ENCODE measurements at places on chromosomes 7 and 10. TPM values are rescaled to one million over a fixed set of nuclear protein-coding genes. Genes with fewer than 3 reads are reported as not detected.
A peak's percentile ranks its signal among the peaks of the same experiment; 100 is the strongest.

The ZNF438 gene
- total RNA-seq = 9.6 TPM

The CYP3A4 gene
- not detected for total RNA-seq

- no peak for DNase-seq
These were observed 25.3 kb downstream of the DENND11 start for GRCh38 chr7:141676618-141677017.

The TET1 gene
- total RNA-seq = 2.4 TPM

The GDF10 gene
- 0.11 TPM for total RNA-seq

GRCh38 chr10:115972426-115972825 is 300.6 kb downstream of the GFRA1 start:
- DNase-seq = no peak

The MMD2 gene
- total RNA-seq = not detected

DNA sequence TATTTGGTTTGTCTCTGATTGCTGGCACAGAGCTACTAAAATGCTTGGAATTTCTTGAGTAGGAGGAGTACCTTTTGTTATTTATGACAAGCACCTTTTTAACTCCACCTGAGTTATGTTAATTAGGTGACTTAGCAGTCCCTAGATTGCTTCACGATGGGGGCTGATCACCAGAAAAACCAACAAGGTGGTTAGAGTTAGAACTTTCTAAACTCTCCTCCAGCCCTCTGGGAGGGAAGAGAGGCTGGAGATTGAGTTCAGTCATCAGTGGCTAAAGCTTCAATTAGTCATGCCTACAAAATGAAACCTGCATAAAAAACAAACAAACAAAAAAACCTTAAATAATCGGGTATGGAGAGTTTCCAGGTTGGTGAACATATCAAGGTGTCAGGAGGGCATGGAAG is 23.6 kb upstream of the ING3 start:
- no peak for DNase-seq

DNA sequence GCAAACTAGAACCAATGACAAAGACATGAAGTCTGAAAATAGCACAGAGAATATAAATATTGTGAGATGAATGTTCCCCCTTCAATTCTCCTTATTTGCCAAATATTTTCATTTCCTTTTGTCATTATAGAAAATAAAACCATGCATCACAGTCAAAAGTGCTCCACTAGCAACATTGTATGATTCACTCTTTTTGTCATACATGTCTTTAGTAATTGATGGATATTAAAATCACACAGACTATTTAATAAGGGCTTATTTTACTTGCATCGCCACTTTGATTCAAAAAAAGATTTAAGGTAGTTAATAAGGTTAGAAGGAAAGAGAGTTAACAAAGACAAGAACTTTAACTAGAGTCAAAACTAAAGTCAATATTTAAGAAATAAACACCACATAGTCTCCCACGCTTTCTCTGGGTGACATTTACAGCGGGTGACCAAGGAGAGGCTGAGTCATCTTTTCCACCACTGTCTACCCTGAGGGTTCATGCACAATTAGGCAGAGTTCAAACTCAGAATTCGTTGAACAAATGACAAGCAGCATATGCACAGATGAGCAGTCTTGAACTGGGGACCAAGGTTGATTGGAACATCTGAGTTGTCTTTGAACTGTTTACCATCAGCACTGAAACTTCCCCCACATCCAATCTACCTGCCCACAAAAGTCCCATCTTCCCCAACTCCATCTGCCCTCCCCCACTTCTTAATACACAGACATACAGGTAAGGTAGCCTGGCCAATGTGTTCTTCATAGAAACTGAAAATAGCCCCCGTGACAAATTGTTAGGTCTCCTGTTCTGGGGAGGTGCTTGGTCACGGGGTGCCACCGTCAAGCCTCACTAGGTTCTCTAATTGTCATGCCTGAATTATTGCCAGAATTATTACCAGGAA is 42.5 kb downstream of the C7orf25 start:
- no peak for DNase-seq

- peak; percentile 13 for DNase-seq
These were observed 456.2 kb downstream of the REEP3 start for GRCh38 chr10:63977329-63977923.

DNA sequence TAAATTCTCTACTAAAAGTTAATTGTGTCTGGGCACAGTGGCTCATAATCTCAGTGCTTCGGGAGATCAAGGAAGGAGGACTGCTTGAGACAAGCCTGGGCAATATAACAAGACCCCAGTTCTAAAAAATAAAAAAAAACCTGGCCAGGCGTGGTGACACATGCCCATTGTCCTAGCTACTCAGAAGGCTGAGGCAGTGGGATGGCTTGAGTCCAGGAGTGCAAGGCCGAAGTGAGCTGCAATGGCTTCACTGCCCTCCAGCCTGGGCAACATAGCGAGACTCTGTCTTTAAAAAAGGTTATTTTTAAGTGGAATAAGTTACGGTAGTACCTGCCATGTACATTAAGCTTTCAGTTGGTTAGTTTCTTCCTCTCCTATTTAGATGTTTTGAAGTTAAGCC is 28.9 kb downstream of the CDK14 start:
- no peak for DNase-seq

The FAM241B gene
- total RNA-seq = 3.4 TPM

The PPIF gene
- 163 TPM for total RNA-seq

DNA sequence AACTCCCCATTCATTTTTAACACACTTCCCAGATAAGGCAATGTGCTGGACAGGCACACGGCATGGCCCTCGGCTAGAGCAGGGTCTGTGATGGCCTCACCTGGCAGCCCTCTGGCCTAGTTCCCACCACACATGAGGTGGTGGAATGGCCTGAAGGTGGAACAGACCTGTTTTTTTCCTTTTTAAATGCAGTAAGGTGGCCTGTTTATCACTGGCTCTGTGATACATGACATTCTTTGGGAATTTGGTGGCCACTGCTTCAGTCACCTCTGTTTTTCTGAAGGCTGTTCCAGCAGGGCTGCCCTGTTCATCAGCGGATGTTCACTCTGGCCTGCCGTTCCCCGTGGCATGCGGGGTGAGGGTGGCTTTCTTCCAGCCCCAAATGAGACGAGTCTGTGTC is 36.6 kb downstream of the SHH start:
- no peak for DNase-seq

DNA sequence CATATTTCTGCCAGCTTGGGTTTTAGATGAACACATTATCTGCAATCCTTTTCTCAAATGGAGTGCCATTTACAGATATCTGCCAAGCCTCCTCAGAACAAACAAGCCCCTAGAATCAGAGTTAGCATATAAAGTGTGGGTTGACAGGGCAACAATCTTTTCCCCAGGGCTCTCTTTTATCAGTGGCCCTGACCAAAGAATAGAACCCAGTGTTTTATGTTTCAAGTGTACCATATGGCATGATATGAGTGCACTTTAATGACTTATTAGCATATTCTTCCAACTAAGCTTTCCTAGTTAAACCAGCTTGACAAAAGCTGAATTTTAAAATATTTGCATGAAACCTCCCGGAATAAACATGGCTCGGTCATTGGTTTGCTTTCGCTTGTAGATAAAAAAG is 57.3 kb downstream of the EVX1 start:
- no peak for DNase-seq

- no peak for DNase-seq
These were observed 313.3 kb downstream of the AGMO start for GRCh38 chr7:15248514-15248913.

The FAM180A gene
- 17.8 TPM for total RNA-seq

DNA sequence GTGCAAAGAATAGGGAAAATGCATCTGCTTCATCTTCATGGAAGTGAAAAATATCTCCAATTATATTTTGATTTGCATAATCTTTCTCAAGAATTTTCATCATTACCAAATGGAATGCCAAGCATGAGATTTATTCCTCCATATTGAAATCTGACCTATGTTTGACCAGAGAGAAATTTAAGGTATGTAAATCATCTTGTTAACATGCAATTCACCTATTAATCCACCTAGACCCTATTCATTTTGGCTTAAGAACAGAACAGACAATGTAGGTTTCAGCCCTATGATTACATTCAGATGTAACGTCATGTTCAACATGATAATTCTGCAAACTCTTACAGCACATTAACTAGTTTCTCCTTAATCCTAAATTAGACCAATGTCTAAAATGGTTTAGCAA is 30.8 kb upstream of the TMEM140 start:
- no peak for DNase-seq

- DNase-seq = no peak
These were observed 4.6 kb upstream of the TMEM184A start for GRCh38 chr7:1560620-1561031.

The NKX1-2 gene
- total RNA-seq = not detected

DNA sequence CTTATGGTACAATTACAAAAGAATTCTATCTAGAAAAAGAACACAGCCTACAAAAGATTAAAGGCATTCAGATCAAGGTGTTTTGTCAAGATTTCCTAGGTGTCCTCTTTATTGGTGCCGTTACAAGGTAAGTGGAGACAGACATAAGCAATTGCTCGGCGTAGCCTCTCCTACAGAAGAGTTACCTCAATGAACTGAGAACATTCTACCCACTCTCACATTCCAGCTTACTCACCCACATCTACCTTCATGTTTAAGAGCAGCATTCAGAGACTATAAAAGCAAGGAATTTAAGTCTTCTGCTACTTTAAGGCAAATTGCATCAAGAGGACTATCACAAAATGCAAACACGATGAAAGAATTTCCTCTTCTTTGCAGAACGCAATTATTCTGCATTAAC is 29.5 kb downstream of the MPP7 start:
- no peak for DNase-seq

The CNOT4 gene
- 25.5 TPM for total RNA-seq

DNA sequence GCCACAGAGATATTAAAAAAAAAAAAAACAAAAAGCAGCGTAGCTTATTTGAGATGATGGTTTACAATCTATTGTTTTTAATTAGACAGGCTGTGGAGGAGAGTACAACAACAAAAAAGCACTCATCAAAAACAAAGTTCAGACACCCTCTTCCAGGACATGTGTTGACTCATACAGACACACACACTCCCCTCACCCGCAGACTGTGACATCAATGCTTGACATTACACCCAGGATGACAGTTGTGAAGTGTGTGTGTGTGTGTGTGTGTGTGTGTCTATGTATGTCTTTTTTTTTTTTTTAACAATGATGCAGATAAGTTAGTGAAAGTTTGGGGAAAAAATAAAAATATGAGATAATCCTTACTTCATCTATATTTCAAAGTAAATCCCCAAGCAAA is 303.6 kb downstream of the GPAM start:
- DNase-seq = no peak

The ZCWPW1 gene
- 4.8 TPM for total RNA-seq

- peak; percentile 48 for DNase-seq
These were observed at the start of gene CDHR1 for GRCh38 chr10:84194424-84195043. TSS of gene CDHR1 (plus strand) at chr10:84194537. CDS start at chr10:84194761, 224 bp downstream.

GRCh38 chr10:69102440-69102839 is 14.5 kb downstream of the SRGN start:
- DNase-seq = no peak

Data from heart right ventricle (tissue), 16 donors.